ENCODE measurements at places on chromosomes 12 and 14. TPM values are rescaled to one million over a fixed set of nuclear protein-coding genes. Genes with fewer than 3 reads are reported as not detected.

- no peak for DNase-seq
These were observed 25.8 kb upstream of the RAB35 start for GRCh38 chr12:120142231-120142877.

- DNase-seq = no peak
These were observed 126.6 kb downstream of the CHST11 start for GRCh38 chr12:104583301-104583700.

- no peak for DNase-seq
These were observed 340.5 kb downstream of the VRK1 start for GRCh38 chr14:97137705-97138104.

GRCh38 chr12:104232609-104233280 lies 17.2 kb downstream of the TXNRD1 start:
- DNase-seq = no peak

HAL gene
- 1.5 TPM for total RNA-seq

GLS2 gene
- total RNA-seq = not detected

GNB3 gene
- total RNA-seq = 10.4 TPM

EGLN3 gene
- 5.9 TPM for total RNA-seq

DNA sequence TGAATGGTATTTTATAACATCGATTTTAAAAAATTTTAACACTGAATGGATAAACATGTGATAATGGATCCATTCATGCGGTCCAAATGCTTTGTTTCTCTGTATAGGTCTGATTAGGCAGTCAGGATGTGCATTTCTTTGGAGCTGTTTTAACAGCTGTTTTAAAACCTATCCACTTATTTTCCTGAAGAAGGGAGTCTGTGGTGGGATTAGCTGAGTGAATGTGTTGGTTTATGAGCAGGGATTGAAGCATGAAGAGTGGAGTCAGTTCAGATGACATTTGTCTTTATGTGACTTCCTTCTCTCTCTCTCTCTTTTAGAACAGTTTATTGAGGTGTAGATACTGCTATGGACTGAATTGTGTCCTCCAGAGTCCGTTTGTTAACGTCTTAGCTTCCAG lies 37.7 kb downstream of the GLT8D2 start:
- no peak for DNase-seq

LHX5 gene
- not detected for total RNA-seq

GRCh38 chr14:98608071-98609060 lies 663.6 kb downstream of the BCL11B start:
- no peak for DNase-seq

- no peak for DNase-seq
These were observed 269.1 kb downstream of the VRK1 start for GRCh38 chr14:97066068-97066899.

CNTN1 gene
- 0.75 TPM for total RNA-seq

- DNase-seq = no peak
These were observed 206.3 kb downstream of the ACSS3 start for GRCh38 chr12:81284137-81284536.

DNA sequence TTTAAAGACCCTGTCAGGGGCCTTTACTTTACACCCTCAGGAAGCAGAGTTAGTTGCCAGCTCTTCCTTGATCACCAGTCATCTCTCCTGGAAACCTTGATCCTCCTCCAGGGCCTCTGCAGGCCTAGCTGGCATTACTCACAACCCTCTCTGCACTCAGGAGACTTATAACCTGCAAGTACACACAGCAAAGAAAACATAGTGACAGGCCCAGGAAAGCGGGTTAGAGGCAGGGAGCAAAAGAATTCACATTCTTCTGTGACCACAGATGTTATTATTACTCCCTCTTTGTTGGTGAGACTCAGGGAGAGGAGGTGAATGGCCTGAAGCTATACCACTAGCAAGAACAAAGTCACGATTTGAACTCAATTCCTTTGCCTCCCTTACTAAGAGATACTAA lies 87.4 kb downstream of the OR11H12 start:
- no peak for DNase-seq

MAP1LC3B2 gene
- total RNA-seq = not detected

- no peak for DNase-seq
These were observed 68.2 kb upstream of the CLMN start for GRCh38 chr14:95387826-95388445.

DNA sequence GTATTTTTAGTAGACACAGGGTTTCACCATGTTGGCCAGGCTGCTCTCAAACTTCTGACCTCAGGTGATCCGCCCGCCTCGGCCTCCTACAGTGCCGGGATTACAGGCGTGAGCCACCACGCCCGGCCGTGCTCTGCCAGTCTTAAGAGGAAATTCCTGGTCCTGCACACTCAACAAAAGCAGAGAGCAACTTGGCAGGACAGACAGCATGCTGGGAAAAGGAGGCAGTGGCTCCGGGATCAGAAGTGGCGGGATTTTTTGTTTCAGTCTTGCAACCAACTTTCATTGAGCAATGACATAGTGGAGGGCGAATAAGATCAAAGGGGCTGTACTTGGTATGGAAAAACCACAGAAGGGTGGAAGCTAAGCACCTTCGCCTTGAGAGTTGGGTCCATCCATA lies 2.1 kb downstream of the CKAP4 start:
- no peak for DNase-seq

GRCh38 chr12:99521664-99522063 lies 125.9 kb upstream of the GARIN6 start:
- no peak for DNase-seq

- no peak for DNase-seq
These were observed 677 bp downstream of the NOS1 start for GRCh38 chr12:117360551-117361346.

DNA sequence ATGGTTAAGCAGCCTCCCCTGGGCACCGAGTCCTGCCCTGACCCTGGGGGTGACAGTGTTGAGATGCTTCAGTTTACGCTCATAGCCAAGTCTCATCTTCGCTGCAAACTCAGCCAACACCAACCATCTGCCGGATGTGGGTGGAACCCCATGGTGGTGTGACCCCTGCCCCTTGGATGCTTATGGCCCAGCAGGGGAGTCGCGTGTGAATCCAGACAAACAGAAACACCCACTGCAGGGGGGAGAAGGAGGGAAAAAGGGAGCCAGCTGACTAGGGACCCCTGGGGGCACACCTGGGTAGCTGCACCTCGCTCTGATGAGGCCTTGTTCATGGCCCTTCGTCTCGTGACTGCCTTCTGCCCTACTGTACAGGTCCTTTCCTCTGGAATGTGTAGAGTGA lies 23.8 kb downstream of the AACS start:
- no peak for DNase-seq

- no peak for DNase-seq
These were observed 99.1 kb upstream of the MED13L start for GRCh38 chr12:116376354-116377193.

All from ascending aorta (tissue), 2 donors.